Activated T-helper 1 cell treated with Interleukin-2 at 50 U/mL for 16 hours (primary cell): ENCODE measurements at places on chromosomes 1 and 21.

GRCh38 chr21:32826329-32827167 is 55.0 kb upstream of the PAXBP1 start:
- DNase-seq, result no peak

GRCh38 chr1:145690587-145691558 is 16.3 kb downstream of the PDZK1 start:
- DNase-seq, result no peak

- no peak for DNase-seq
Observed at GRCh38 chr1:162353702-162354101, 23.0 kb downstream of the SPATA46 start.

- no peak for DNase-seq
Observed at GRCh38 chr1:205133287-205133686, 11.5 kb upstream of the RBBP5 start.

DNA sequence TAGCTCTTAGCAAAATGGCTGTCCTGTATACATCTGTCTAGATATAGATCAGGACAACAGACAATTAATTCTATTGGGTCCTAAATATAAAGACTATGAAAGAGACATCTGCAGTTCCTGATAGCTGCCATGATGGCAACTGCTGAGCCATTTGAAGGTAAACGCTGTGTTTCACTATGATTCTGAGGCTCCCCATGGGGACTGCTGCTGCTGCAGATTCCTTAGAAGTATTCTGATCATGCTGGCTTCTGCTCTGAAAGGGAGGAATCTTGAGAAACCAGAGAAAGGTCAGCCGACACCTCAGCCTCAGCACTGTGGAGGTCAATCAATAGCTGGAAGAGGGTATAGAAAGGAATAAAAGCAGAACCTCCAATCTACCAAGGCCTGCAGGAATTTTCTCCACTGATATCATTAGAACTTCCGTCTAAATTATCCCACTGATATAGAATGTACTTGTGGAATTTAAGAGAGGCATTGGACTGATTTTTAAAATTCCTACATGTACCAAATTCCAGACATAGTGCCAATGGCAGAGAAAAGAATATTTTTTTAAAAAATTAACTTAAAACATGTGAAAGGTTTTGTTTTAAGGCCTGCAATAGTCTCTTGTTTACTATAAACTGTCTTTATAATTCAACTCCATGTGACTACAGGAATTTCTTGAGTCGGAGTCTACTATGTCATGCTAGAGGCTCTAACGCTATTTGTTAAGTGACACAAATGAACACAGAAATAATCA is 53.2 kb downstream of the DDAH1 start:
- DNase-seq, result no peak

DNA sequence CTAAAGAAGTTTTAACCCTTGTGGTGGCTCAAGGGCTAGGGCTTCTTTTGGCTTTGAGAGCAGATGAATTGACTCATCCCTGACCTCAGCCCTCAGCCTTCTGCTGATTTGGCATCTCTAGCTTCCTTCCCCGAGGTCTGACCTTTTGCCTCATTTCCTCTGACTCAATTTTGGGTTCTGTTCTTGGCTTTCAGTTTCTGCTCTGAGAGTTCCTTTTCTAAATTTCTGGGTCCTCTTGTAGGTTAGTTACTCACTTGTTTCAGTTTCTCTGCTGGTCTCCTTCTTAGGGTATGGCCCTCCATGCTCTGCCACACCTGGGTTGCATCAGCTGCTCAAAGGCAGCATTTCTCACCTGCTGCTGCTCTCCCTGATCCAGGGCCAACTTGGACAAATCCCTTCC is 19.4 kb downstream of the PDE4B start:
- DNase-seq, result no peak
